T-helper 17 cell (primary cell): ENCODE measurements at places on chromosomes 16 and 17.
A peak's percentile ranks its signal among the peaks of the same experiment; 100 is the strongest.

- peak; percentile 31 for DNase-seq
- H3K36me3 ChIP-seq: peaks cover 3% of the 10 kb centered on the region
- peaks cover 6% of the 10 kb centered on the region for H3K4me1 ChIP-seq
- peaks cover 72% of the 10 kb centered on the region for H3K27me3 ChIP-seq
These were observed 7.5 kb downstream of the EPOP start for GRCh38 chr17:38667099-38667786.

- peaks cover 61% of the 10 kb centered on the region for H3K4me1 ChIP-seq
- H3K27ac ChIP-seq: peak overlapping the region; percentile 99
- H3K36me3 ChIP-seq: peaks cover 12% of the 10 kb centered on the region
- peak; percentile 60 for DNase-seq
These were observed 98.6 kb upstream of the CHMP6 start for GRCh38 chr17:80892900-80893603.

DNA sequence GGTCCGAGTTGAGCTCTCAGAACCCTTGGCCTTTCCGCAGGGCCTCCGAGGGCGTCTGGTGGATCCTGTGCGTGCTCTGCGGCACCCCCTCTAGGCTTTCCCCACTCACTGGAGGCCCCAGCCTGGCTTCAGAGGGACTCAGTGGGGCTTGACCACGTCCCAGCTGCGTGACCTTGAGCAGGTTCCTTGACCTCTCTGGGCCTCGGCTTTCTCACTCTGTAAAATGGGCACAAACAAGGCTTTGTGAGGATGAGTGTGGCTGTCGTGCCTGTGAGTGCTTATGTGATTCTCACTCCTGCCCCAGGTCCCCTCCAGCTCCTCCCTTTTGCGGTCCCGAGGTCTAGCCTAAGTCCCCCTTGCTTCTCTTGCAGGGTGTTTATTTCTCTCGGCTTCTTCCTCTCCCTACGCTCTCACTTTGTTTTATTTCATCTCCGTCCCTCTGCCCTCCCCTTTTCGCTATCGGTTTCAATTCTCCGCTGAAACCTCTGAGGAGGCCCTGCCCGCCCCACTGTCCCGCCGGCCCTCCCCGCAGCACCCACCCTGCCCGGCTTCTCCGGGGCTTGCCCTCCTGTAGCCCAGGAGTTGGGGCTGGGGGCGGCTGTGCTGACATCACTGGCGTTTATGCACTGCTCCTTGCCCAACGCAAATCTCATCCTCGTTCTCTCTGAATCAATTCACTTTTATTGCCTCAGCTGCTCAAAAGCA lies 82.3 kb upstream of the CBX4 start:
- peaks cover 30% of the 10 kb centered on the region for H3K27me3 ChIP-seq
- no peaks in the 10 kb centered on the region for H3K36me3 ChIP-seq
- peaks cover 1% of the 10 kb centered on the region for H3K4me1 ChIP-seq
- H3K27ac ChIP-seq: no peak overlapping the region

GRCh38 chr16:11030990-11031510 lies 86.7 kb downstream of the CLEC16A start:
- no peak overlapping the region for H3K4me3 ChIP-seq
- peak overlapping the region; percentile 77 for H3K27ac ChIP-seq
- H3K27me3 ChIP-seq: no peaks in the 10 kb centered on the region
- H3K36me3 ChIP-seq: peaks cover 27% of the 10 kb centered on the region
- H3K4me1 ChIP-seq: peaks cover 18% of the 10 kb centered on the region

GRCh38 chr17:56987283-56987834 lies 9.4 kb downstream of the SCPEP1 start:
- H3K4me3 ChIP-seq: no peak overlapping the region
- no peaks in the 10 kb centered on the region for H3K4me1 ChIP-seq
- H3K27me3 ChIP-seq: no peaks in the 10 kb centered on the region
- H3K27ac ChIP-seq: no peak overlapping the region

DNA sequence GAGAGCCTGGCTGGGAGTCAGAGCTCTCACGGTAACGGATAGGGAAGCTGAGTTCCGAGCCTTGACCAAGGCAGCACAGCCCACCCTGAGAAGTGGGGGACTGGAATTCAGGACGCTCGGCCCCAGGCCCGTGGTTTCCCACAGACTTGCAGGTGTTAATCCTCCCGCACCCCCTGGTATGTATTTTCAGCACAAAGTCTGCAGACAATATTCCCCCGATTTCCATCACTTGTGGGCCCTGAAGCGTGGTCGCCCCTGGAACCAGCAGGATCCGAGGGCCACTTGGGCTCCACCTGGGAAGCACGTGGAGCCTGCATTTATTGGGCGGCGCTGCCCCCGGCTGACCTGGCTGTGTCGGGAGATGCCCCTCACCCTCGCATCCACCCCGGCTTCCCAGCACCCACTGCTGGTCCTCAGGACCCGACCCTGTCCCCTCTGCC lies 60.2 kb downstream of the WSB1 start:
- no peak for DNase-seq
- H3K4me3 ChIP-seq: peak overlapping the region; percentile 88
- H3K27ac ChIP-seq: peak overlapping the region; percentile 93
- no peaks in the 10 kb centered on the region for H3K36me3 ChIP-seq
- no peaks in the 10 kb centered on the region for H3K27me3 ChIP-seq
- H3K4me1 ChIP-seq: peaks cover 14% of the 10 kb centered on the region

DNA sequence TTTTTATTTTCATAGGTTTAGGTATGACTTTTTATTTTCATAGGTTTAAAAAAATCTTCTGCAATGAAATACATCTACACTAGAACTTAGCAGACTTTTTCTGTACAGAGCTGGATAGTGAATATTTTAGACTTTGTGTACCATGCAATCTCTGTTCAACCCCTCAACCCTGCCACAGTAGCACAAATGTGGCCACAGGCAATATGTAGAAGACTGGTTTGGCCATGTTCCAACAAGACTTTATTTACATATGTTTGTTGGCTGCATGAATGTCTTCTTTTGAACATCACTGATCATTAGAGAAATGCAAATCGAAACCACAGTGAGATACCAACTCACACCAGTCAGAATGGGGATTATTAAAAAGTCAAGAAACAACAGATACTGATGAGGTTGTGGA lies 229.2 kb downstream of the SHISA9 start:
- no peaks in the 10 kb centered on the region for H3K27me3 ChIP-seq
- H3K36me3 ChIP-seq: no peaks in the 10 kb centered on the region
- H3K4me3 ChIP-seq: no peak overlapping the region
- no peak for DNase-seq

DNA sequence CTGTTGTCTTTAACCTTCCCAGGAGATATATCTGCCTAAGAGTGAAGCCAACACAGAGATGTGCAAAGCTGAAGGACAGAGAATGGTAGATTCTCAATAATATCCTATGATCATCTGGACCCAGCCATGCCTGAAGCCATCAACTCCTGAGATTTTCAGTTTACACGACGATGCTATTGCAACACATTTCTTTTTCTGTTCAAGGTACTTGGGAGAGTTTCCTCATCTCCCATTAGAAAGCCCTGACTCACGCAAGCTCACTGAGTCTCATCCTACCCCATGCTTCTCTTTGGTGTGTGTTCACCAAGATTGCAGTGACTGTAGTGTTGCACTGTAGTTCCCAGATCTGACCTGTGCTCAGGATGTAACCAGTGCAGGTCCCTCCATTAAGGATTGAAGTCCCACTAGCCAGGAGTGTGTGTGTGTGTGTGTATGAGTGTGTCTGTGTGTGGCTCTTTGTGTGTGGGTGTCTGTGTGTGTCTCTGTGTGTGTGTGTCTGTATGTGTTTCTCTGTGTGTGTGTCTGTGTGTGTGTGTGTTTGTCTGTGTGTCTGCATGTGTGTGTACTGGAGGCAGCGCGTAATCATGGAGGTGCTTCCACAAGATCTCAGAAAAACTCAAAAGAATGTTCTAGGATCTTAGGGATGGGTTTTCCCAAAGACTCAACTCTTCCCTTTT lies 15.5 kb downstream of the CES1 start:
- no peak overlapping the region for H3K4me3 ChIP-seq
- H3K4me1 ChIP-seq: no peaks in the 10 kb centered on the region
- peaks cover 2% of the 10 kb centered on the region for H3K36me3 ChIP-seq
- H3K27me3 ChIP-seq: peaks cover 62% of the 10 kb centered on the region

GRCh38 chr16:66562986-66563385 lies 3.3 kb upstream of the CMTM1 start:
- H3K27ac ChIP-seq: peak overlapping the region; percentile 95
- DNase-seq: no peak
- H3K27me3 ChIP-seq: no peaks in the 10 kb centered on the region
- H3K4me3 ChIP-seq: peak overlapping the region; percentile 73
